NCI-H345 (cell line): ENCODE measurements at places on chromosomes 6 and 20.

DNA sequence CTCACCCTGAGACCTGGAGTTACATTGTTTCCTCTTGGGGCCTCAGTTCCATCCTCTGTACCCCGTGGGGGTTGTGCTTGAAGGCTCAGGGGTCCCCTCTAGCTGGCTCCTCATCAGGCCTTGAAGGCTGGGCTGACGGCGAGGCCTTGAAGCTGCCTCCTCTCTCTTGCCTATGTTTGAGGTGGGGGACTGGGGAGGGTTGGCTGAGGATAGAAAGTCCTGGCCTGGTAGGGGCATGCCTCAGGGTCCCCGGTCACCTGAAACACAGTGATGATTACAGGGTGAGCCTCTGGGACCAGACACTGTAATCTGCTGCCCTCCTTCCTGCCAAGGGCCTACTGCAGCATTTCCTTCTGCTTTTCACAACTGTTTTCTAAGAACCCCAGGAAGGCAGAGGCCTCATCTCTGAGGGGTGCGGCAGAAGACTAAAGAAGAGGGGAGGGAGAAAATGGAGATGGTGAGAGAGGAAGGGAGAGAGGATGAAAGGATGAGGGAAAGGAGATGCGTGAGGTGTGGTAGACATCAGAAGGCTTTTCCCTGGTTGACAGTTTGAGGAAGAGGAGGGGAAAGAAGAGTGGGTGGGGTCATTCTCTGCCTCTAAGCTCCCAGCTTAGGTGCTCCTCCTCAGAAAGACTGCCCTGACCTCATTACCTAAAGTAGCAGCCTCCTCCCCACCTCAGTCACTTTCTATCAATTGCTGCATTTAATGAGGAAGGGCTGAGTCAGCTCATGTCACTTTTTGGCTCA is 29.7 kb downstream of the VEGFA start:
- DNase-seq: no peak

DNA sequence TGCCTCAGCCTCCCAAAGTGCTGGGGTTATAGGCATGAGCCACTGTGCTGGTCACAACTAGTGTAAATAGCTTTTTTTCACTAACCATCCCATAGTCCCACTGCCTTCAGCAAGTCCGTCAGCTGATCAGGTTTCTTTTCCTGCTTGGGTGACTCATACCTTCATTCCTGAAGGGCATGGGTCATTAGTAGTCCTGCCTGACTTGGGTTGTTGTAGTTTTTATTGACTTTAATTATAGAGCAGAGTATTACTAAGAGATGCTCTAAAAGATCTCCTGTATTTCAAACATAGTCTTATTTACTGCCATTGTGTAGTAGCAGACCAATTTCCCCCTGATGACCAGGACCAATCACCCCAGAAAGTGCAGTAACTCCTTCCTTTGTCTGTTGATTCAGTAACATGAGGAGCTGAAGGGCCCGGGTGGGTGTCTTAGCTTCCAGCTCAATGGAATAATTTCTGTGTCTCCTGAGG is 25.8 kb downstream of the HLA-C start:
- no peak for DNase-seq

GRCh38 chr20:62044631-62045030 is 21.1 kb downstream of the TAF4 start:
- DNase-seq: no peak

GRCh38 chr6:123562677-123563076 is 74.1 kb downstream of the TRDN start:
- DNase-seq: no peak

GRCh38 chr6:34512738-34513115 is 43.4 kb downstream of the SPDEF start:
- no peak for DNase-seq

GRCh38 chr6:146433881-146434731 is 109.5 kb upstream of the RAB32 start:
- DNase-seq: no peak

DNA sequence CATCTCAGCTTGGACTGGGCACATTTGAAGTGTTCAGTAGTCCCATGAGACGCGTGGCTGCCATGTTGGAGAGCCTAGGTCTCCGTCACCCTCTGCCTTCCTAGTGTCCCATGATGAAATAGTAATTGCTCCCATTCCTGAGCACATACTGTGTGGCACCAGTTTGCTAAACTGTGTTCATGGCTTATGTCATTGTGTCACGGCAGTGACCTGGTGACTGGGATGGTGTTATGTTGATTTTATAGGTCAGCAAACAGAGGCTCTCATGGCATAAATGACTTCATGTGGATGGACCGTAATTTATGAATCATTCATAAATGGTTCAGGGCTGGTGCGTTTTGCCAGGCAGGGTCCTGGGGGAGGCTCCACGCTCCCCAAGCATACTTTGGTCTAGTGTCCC is 3.8 kb downstream of the BCAS4 start:
- no peak for DNase-seq

- no peak for DNase-seq
Observed at GRCh38 chr20:58436868-58437645, 48.0 kb downstream of the VAPB start.

- no peak for DNase-seq
Observed at GRCh38 chr20:33209789-33210188, 7.4 kb upstream of the BPIFA3 start.

DNA sequence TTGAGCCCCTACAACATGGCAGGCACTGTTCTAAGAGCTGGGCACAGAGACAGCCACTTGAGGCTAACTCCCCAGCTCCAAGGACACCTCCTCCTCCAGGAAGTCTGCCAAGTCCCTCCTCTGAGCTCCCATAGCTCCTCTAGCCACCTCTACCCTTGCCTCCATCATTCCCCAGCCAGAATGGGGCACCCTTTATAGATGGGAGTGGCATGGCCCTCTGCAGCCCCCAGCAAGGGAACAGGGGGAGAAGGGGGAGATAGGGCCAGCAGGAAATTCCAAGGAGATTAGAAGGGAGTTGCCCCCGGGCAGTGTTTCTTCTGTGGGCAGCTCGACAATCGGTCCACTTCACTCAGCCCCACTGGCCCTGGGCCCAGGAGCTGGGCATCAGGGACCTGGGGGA is 19.7 kb upstream of the TLDC2 start:
- DNase-seq: no peak

- DNase-seq: no peak
Observed at GRCh38 chr6:144547409-144547808, 262.3 kb downstream of the UTRN start.

DNA sequence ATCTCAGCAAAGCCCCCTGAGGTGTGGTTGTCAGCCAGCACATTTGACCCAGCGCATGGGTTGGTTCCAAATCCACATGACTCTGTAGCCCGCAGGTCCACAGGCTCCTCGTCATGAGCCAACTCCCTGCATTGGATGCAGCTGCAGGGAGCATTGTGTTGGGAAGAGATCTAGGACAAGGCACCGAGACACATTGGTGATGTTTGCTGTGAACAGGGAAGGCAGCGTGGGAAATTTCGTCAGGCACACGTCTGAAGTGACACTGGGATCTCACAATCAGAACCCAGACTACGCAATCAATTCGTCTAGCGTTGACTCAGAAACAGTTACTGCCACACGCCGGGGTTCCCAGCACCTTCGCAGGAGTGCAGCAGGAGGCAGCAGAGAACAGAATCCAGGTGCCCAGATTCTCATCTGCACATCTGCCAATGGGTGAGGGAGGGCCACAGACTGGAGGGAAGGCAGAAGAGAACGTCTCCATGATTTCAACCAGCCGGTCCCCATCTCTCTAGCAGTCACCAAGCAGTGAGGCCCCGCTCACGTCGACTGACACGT is 177.0 kb downstream of the TTLL2 start:
- no peak for DNase-seq
